ENCODE measurements at places on chromosomes 1 and 21. TPM values are rescaled to one million over a fixed set of nuclear protein-coding genes. Genes with fewer than 3 reads are reported as not detected.

Gene MIXL1
- total RNA-seq, result 0.54 TPM

Gene TENT5C
- 0.27 TPM for total RNA-seq

Gene ZNF648
- total RNA-seq, result not detected

Gene PEX11B
- 24.7 TPM for total RNA-seq

Gene FCRL6
- not detected for total RNA-seq

Gene APCS
- not detected for total RNA-seq

Gene RORC
- not detected for total RNA-seq

Gene SAMD13
- total RNA-seq, result not detected

Gene NR1I3
- not detected for total RNA-seq

Gene GPATCH2
- 15.6 TPM for total RNA-seq

Gene PDC
- not detected for total RNA-seq

Gene VWA5B1
- 0.10 TPM for total RNA-seq

Gene S100A12
- not detected for total RNA-seq

Gene MIGA1
- total RNA-seq, result 10.2 TPM

Gene SMPDL3B
- not detected for total RNA-seq

Measured in glutamatergic neuron (in vitro differentiated cells).